ENCODE measurements at places on chromosomes 7 and 10. TPM values are rescaled to one million over a fixed set of nuclear protein-coding genes. Genes with fewer than 3 reads are reported as not detected.

CCL24 gene
- total RNA-seq = 2.2 TPM

GLI3 gene
- total RNA-seq = 3.7 TPM

MGMT gene
- total RNA-seq = 28.9 TPM

SPDYE2 gene
- not detected for total RNA-seq

CALML3 gene
- total RNA-seq = not detected

SLC29A4 gene
- total RNA-seq = 1.1 TPM

HPS6 gene
- 19.1 TPM for total RNA-seq

LIPN gene
- total RNA-seq = 0.48 TPM

CPN1 gene
- total RNA-seq = not detected

ASB15 gene
- total RNA-seq = not detected

GRCh38 chr10:84695902-84696301, 367.5 kb downstream of the CCSER2 start:
- no peak overlapping the region for H3K27ac ChIP-seq
- no peaks in the 10 kb centered on the region for H3K36me3 ChIP-seq
- no peak overlapping the region for H3K4me3 ChIP-seq
- no peaks in the 10 kb centered on the region for H3K4me1 ChIP-seq
- DNase-seq = no peak

- no peaks in the 10 kb centered on the region for H3K36me3 ChIP-seq
- H3K27me3 ChIP-seq = no peaks in the 10 kb centered on the region
- no peak for DNase-seq
- H3K27ac ChIP-seq = peak overlapping the region; percentile 80
- no peak overlapping the region for H3K4me3 ChIP-seq
Observed at GRCh38 chr10:69465457-69466157, 14.3 kb downstream of the TSPAN15 start.

GRCh38 chr10:22454634-22455033, 109.3 kb downstream of the SPAG6 start:
- no peak overlapping the region for H3K27ac ChIP-seq
- H3K4me1 ChIP-seq = no peaks in the 10 kb centered on the region
- DNase-seq = no peak
- no peaks in the 10 kb centered on the region for H3K36me3 ChIP-seq
- no peak overlapping the region for H3K4me3 ChIP-seq

GRCh38 chr10:97003151-97003803, 171.2 kb downstream of the LCOR start:
- H3K4me1 ChIP-seq = no peaks in the 10 kb centered on the region
- no peak overlapping the region for H3K4me3 ChIP-seq
- H3K27ac ChIP-seq = no peak overlapping the region
- no peak for DNase-seq

GRCh38 chr7:47647181-47647917, 65.4 kb upstream of the TNS3 start:
- no peak overlapping the region for H3K4me3 ChIP-seq
- H3K27ac ChIP-seq = no peak overlapping the region

DNA sequence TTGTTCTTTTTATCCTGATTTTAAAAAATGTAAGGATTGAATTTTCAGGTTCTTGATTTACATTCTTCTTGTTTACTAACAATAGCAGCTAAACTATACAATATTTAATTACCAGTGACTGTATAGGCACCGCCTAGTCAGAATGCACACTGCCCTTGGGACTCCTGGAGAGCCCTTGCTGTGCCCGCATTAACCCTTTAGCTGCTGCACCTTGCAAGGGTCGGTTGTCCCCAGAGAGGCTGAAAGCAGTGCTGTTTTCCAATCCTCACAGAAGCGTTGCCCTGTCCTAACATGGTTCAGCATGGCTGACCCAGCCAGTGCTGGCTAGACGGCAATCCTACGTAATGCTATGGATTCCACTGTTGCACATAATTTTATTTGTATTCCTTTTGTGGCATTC, 102.6 kb downstream of the HECW1 start:
- H3K36me3 ChIP-seq = no peaks in the 10 kb centered on the region
- H3K4me3 ChIP-seq = no peak overlapping the region
- no peak for DNase-seq

DNA sequence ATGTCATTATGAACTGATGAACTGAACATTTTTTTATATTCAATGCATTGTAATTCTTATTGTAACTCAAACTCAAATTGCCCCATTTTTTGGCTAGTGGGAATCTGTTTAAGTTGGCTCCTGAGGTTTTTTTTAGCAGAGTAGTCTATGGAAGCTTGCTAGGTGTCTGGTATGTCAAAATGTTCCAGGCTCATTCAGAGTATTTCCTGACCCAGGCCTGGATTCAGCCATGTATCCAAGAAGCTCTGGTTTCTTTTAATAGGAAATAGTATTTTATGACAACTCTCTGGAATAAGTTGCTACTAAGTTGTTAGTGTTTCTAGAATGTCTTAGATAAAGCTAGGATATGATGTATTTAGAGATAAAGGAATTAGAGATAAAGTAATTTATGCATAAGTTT, 288.0 kb downstream of the ARL4A start:
- H3K27ac ChIP-seq = no peak overlapping the region
- H3K36me3 ChIP-seq = no peaks in the 10 kb centered on the region
- DNase-seq = no peak
- H3K4me1 ChIP-seq = no peaks in the 10 kb centered on the region

- peaks cover 35% of the 10 kb centered on the region for H3K4me1 ChIP-seq
- peaks cover 12% of the 10 kb centered on the region for H3K36me3 ChIP-seq
- no peak for DNase-seq
- H3K27ac ChIP-seq = no peak overlapping the region
- H3K27me3 ChIP-seq = no peaks in the 10 kb centered on the region
- H3K4me3 ChIP-seq = no peak overlapping the region
Observed at GRCh38 chr7:123712619-123713018, 36.2 kb downstream of the WASL start.

- H3K4me1 ChIP-seq = no peaks in the 10 kb centered on the region
- H3K4me3 ChIP-seq = no peak overlapping the region
- no peak for DNase-seq
- H3K36me3 ChIP-seq = no peaks in the 10 kb centered on the region
- H3K27ac ChIP-seq = peak overlapping the region; percentile 44
Observed at GRCh38 chr10:127997937-127998336, 91.0 kb downstream of the PTPRE start.

GRCh38 chr7:115023219-115023618, 101.3 kb downstream of the MDFIC start:
- H3K4me1 ChIP-seq = no peaks in the 10 kb centered on the region
- no peak overlapping the region for H3K27ac ChIP-seq
- no peak overlapping the region for H3K4me3 ChIP-seq

- H3K27ac ChIP-seq = peak overlapping the region; percentile 10
- no peaks in the 10 kb centered on the region for H3K36me3 ChIP-seq
- no peak for DNase-seq
- H3K4me3 ChIP-seq = no peak overlapping the region
Observed at GRCh38 chr7:43878867-43879266, 9.6 kb upstream of the MRPS24 start.

DNA sequence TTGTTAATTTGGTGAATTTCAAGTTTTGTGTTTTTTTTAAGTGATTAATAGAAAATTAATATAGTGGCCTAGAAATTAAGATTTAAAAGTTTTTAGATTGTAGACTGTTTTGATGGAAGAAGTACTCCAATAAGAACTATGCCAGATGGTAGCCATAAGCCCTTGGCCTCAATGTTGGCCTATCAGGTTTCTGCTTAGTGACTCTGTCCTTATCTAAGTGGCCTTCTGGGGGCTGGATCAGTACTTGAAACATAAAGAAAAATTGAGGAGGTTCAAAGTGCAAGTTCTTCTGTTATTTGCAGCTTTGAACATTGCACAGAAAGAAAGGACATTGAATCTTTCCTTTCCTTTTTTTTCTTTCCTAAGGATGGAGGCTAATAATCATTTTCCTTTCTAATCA, 9.9 kb downstream of the CCDC126 start:
- no peak for DNase-seq
- H3K4me1 ChIP-seq = no peaks in the 10 kb centered on the region
- no peaks in the 10 kb centered on the region for H3K27me3 ChIP-seq

DNA sequence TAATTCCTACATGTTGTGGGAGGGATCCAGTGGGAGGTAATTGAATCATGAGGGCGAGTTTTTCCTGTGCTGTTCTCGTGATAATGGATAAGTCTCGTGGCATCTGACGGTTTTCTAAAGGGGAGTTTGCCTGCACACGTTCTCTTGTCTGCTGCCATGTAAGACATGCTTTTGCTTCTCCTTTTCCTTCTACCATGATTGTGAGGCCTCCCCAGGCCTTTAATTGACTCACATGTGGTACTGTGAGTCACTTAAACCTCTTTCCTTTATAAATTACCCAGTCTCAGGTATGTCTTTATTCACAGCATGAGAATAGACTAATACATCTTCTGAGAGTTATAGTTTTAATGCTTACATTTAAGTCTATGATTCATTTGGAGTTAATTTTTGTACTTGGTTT, 22.6 kb upstream of the CPN1 start:
- peaks cover 7% of the 10 kb centered on the region for H3K27me3 ChIP-seq
- no peak overlapping the region for H3K4me3 ChIP-seq
- no peaks in the 10 kb centered on the region for H3K4me1 ChIP-seq
- H3K36me3 ChIP-seq = no peaks in the 10 kb centered on the region
- no peak overlapping the region for H3K27ac ChIP-seq
- no peak for DNase-seq

DNA sequence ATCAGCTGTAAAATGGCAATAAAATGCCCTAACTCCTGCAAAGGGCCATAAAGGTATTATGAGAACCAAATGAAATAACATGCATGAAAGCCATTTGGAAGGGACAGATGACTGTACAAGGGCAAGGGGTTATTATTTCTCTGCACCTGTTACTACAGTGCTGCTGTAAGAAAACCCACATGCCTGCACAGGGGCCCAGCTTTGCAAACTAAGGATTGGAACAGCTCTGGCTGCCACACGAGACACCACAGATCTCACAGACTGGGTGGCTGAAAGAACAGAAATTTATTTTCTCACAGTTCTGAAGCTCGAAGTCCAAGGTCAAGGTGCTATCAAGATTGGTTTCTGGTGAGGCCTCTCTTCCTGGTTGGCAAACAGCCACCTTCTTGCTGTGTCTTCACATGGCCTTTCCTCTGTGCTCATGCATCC, 409.0 kb upstream of the NRP1 start:
- no peaks in the 10 kb centered on the region for H3K27me3 ChIP-seq
- H3K27ac ChIP-seq = peak overlapping the region; percentile 31
- H3K36me3 ChIP-seq = no peaks in the 10 kb centered on the region

Data from transverse colon (tissue), 4 donors.